Nucleus accumbens (tissue), 56 donors: ENCODE measurements at places on chromosomes 5 and 9.

GRCh38 chr9:69273161-69273560 lies 51.9 kb upstream of the ENTREP1 start:
- DNase-seq: no peak

- no peak for DNase-seq
Observed at GRCh38 chr5:14167211-14167845, 24.2 kb downstream of the TRIO start.

GRCh38 chr5:156051972-156052371 lies 275.0 kb upstream of the SGCD start:
- DNase-seq: no peak

DNA sequence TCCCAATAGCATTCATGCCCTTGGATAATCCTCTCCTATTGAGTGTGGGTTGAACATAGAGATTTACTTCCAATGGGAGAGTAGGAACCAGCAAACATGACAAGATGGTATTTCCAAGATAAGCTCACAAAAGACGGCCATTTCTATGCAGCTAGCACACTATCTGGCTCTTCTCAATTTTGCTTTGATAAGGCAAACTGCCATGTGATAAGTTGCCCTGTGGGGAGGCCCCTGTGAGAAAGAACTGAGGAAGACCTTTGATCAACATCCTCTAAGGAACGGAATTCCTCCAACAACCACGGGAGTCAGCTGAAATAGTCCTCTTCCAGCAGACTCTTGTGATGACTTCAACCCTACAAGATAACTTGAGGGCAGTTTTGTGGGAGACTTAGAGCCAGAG lies 211.9 kb upstream of the TRPM3 start:
- DNase-seq: no peak

DNA sequence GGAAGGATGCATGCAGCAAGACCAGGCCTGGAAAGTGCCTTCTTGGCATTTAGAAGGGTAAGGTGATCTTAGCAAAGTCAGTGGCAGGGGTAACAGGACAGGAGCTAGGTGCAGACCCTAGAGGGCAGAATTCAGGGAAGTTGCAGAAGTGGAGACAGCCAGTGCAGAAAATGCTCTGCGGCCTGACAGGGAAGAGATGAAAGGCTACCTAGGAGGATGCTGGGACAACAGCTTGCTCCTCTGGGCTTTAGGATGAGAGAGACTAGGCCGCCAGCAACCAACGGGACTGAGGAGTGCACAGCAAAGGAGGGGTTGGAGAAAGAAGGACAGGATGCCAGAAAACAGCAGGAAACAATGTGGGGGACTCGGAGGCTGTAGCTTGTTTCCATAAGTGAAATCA lies 219.9 kb downstream of the FSTL4 start:
- DNase-seq: no peak

DNA sequence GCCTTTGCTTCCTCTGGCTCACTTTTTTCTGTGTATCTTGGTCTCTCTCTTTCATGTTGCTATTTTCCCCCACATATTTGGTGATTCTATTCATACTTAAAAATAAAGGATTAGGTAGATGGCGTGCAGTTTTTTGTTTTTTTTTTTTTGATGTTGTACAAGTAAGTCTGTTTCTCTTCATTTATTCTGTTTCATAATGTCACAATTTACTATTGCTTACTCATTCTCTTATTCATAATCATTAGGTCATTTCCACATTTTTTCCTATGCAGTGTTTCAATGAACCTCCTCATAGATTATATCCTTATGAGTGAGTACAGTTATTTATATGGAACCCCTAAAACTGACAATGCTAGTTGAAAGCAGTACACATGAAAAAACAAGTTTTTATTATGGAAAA lies 136.3 kb downstream of the APBA1 start:
- DNase-seq: no peak

DNA sequence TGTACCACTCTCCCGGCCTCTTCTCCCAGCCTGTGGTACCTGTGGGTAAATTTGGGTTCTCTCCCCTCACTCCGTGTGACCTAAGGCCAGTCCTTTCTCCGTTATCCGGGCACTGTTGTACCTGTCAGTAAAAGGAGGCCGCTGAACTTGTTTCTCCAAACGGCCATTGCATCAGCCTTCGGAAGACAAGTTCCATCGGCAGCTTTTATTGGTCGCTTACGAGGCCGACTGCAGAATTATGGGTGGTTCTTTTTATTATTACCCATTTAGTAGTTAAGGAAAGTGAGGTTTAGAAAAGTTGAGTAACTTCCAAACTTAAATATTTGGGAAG lies 558 bp downstream of the GRPEL2 start:
- no peak for DNase-seq
